ENCODE measurements at places on chromosomes 7 and 10. TPM values are rescaled to one million over a fixed set of nuclear protein-coding genes. Genes with fewer than 3 reads are reported as not detected.
A peak's percentile ranks its signal among the peaks of the same experiment; 100 is the strongest.

DNA sequence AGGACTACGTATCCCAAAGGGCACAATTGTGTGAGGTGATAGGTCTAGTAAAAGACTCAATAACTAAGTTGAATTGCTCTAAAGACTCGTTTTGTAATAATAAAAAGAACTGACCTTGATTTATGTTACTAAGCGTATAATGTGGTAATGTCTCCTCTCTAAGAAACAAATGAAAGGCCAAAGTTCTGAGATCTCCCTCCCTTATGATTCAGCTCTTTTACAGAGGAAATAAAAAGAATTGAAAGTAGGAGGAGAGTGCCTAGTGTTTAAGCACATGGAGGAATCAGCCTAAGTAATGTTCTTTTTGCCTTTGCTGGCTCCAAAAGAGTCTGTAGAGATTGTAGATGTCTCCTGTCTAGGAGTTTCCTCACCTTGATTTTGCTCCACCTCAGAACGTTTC lies 98.0 kb downstream of the ARL4A start:
- no peak for DNase-seq

DNA sequence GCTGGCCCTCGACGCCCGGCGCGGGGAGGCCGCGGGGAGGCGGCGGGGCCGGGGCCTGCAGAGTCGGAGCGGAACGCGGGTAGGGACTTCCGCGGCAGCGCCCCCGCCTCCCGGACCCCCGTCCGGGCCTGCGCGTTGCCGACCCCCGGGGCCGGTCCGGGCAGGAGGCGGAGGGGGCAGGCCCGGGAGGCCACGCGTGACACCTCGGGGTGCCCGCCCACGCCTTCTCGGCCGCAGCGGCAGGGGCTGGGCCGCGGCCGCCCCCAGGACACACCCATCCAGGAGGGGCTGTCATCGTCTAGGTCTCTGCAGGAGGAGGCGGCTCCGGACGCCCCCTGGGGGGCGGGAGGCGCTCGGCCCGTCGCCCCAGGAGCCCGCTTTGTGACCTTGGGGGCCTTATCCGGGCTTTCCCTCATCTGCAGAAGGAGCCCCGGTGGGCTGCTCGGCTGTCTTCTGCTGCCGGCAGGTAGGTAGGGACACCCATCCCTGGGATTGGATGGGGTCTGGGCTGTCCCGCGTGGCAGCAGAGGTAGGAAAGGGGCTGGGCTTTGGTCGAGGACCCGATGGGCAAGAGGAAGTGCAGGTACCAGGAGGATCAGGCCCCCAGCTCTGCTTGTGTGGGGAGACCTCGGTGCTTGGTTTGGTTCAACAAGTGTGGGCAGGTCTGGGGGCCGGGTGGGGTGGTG lies 569 bp downstream of the ZNF316 start:
- DNase-seq: peak; percentile 66

DNA sequence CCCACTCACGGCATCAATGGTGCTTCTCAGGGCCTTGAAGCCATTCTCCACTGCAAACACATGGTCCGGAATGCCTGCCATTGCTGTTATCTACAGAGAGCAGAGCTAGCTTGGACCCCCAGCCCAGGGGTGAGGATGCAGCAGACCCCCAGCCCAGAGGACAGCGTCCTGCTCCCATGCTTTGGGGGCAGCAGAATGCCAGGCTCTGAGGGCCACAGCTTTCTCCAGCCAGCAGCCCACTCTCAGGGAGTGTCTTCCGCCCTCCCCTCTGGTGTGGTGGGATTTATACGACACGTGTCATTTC lies 48.1 kb upstream of the MSMB start:
- no peak for DNase-seq

- DNase-seq: no peak
These were observed 59.9 kb upstream of the IGFBP3 start for GRCh38 chr7:45980973-45981372.

MAGI2 gene
- total RNA-seq: 1.8 TPM

All from SJCRH30 (cell line).